ENCODE measurements at places on chromosomes 4 and X. TPM values are rescaled to one million over a fixed set of nuclear protein-coding genes. Genes with fewer than 3 reads are reported as not detected.

DNA sequence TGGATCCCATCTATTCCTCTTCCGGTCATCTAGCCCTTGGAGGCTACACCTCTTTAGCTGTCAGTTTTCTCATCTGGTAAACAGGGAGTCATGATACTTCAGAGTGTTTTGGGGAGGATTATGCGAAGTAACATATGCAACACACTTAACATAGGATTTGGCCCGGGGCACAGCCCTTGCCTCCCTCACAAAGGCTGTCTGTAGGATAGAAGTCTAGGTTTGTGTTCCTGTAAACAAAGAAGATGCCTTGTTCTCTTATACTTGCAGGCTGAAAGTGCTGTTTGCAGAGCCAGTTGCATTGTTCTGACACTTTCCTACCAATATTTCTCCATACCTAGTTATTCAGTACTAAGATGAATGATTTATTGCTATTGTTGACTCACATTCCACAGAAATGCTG lies 2.2 kb upstream of the APELA start:
- DNase-seq, result no peak

GRCh38 chr4:173852775-173853174 lies 322.7 kb upstream of the HAND2 start:
- DNase-seq, result no peak

DNA sequence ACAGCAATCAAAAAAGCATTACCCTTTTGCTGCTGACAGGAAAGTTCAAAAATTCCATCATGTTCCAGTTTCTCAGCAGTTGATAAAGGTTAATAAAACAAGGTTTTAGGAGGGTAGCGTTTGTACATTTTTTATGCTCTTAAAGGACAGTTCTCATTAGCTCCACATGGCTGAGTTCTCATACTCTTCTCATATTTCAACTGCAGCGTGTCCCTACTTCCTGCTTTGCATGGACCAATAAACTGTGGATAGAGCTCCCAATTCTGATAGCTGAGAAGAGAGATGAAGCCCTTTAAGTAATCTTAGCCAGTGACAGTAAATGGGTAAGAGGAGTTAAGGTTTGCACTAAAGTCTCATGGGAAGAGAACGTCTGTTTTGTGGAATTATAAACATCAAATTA lies 53.5 kb downstream of the SPANXA2 start:
- peak; percentile 29 for DNase-seq

DNA sequence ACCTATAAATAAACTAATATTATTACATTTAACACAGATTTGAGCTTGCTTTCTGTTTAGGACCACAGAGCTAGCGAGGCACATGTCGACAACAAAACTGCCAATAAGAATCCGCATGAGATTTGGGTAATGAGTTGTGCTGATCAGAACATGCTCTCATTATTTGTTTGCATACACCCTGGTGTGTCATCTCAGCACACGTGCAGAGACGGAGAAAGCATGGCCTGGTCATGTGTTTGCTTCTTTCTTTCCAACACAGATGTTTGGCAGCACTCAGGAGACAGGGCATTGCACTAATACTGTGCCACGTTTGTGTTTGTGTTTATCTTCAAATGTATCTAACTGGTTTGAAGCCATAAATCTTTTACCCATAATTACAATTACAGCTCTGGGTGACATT lies 364.8 kb downstream of the ARAP2 start:
- DNase-seq, result no peak

- DNase-seq, result no peak
Measured at GRCh38 chrX:31708116-31708515, 636.3 kb upstream of the FTHL17 start.

GRCh38 chrX:101419489-101419888 lies 11.5 kb downstream of the HNRNPH2 start:
- no peak for DNase-seq

DNA sequence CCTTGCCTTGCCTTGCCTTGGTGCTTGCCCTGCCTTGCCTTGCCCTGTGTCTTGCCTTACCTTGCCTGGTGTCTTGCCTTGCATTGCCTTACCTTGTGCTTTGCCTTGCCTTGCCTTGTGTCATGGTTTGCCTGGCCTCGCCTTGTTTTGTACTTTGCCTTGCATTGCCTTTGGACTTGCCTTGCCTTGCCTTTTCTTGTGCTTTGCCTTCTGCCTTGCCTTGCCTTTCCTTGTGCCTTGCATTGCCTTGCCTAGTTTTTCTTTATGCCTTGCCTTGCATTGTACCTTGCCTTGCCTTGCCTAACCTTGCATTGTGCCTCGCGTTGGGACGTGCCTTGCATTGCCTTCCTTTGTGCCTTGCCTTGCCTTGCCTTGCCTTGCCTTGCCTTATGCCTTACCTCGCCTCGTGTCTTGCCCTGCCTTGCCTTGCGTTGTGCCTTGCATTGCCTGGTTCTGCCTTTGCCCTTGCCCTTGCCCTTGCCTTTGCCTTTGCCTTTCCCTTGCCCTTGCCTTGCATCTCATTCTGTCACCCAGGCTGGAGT lies 82.8 kb downstream of the TAB3 start:
- no peak for DNase-seq

- DNase-seq, result no peak
Measured at GRCh38 chr4:110704748-110705439, 82.0 kb upstream of the PITX2 start.

DNA sequence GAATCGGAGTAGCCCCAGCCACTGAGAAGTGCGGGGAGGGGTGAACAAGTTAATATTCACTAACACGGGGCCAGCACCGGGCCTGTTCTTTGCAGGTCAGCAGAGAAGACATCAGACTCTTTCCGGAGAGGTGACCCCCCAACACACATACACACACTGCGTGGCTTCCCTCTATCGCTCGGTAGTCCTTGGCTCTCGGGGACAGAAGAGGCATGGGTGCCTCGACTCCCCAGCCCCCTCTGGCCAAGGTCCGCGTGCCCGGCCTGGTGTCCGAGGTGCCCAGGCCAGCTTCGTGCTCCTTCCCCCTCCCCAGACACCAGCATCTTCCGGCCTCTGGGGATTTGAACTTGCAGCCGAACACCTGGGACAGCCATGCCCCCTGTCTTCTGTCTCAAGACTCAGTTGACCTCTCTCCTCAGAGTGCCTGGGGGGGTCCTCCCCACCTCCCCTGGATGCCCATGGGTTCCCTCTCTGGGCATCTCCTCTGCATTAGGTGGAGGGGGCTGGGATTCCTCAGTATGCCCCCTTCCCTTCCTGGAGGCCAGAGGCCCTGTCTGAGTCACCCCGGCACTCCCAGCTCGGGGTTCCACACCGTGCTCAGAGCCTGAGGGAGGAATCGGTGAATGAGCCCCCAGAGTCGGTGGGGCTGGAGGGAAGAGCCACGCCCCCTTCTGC lies 104.5 kb downstream of the SORCS2 start:
- no peak for DNase-seq

GRCh38 chrX:39592776-39593175 lies 505.0 kb downstream of the BCOR start:
- peak; percentile 47 for DNase-seq

DNA sequence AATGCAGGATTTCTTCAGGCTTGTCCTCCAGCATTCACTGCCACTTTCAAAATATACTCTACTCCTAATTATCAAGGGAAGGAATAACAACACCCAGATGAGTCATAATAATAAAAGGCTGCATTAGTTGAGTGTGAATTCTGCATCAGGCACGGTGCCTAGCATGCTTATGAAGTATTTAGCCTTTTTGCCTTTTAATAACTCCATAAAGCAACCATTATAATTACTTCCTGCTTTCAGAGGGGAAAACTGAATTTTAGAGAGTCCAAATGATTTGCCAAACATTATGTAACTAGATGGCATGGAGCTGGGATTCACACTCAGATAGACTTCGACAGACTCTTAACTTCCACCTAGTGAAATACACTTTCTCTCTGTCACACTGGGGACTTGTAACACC lies 2365.5 kb downstream of the PCDH7 start:
- no peak for DNase-seq

- no peak for DNase-seq
Measured at GRCh38 chrX:96841325-96841724, 42.4 kb upstream of the RPA4 start.

DNA sequence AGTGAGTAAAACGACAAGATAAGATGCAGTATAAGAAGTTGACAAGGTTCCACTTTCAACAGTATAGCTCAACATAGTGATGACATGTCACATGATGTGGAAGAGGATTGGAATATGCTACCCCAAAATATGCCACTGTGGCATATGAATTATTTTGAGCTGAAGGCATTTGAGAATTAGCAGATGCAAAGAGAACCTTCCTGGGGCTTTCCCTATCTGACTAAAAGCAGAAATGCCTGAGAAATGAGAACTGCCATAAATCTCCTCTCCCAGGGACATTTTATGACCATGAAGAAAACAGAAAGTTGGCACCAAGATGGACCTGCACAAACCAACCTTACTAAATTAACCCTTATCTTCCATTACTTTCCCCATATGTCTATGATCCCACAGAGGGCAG lies 24.8 kb downstream of the CDKN2AIP start:
- no peak for DNase-seq

DNA sequence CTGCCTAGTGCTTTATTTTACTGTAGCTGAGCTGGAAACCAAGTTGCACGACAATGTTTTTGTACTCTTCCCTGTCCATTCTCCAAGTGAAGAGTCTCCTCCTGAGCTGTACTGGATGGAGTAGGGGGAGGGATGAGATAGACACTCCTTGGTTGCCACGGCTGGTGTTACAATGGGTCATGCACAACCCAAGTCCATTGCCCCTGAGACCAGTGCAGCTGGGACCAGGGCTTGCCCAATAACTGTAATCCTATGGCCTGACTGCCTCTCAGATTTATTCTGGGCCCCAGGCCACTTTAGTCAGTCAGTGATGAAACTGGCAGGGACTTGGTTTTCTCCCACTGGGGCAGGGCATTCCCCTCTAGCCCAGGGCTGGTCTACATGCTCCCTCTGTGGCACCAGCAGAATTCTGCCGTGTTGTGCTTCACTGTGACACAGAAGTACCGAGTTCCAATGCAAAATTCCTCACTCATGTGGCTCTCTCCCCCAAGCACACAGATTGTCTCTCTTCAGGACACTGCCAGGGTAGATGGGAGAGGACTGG lies 203.3 kb upstream of the PCDH18 start:
- peak; percentile 42 for DNase-seq

GRCh38 chr4:102761296-102761701 lies 531 bp upstream of the MANBA start:
- no peak for DNase-seq

GRCh38 chrX:74493806-74494205 lies 72.5 kb downstream of the SLC16A2 start:
- no peak for DNase-seq

DNA sequence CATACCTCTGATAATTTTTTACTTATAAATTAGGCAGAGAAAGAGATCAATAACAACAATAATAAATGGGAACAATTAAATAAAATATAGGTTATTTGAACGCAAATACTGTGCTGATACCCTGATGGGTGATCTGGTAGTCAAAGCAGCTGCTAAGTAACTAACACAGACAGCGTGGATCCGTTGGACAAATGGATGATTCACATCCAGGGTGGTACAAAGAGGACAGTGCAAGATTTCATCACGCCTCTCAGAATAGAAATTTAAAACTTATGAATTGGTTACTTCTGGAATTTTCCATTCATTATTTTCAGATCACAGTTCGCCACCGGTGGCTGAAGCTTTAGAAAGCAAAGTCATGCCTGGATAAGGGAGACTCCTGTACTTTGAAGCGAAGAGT lies 1066.0 kb upstream of the ADGRL3 start:
- DNase-seq, result peak; percentile 34

DNA sequence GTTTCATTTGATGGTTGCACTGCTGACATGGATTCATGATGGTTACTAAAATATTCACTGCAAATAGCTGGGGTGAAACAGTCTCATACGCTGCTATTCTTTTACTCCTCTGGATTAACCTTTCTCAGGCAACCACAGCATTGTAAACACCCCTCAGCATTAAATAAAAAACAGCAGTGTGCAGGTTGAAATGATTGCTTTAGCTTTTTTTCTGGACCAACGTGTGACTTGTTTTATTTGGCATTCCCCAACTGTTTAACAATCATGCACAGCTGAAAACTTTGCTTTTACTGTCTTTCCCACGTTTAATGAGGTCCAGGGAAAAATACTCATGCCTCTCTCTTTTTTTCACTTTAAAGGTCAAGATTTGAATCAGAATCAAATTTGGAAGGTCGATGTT lies 490.8 kb downstream of the RAPGEF2 start:
- no peak for DNase-seq

GRCh38 chrX:54248309-54248708 lies 65.3 kb upstream of the FAM120C start:
- DNase-seq, result peak; percentile 35

DNA sequence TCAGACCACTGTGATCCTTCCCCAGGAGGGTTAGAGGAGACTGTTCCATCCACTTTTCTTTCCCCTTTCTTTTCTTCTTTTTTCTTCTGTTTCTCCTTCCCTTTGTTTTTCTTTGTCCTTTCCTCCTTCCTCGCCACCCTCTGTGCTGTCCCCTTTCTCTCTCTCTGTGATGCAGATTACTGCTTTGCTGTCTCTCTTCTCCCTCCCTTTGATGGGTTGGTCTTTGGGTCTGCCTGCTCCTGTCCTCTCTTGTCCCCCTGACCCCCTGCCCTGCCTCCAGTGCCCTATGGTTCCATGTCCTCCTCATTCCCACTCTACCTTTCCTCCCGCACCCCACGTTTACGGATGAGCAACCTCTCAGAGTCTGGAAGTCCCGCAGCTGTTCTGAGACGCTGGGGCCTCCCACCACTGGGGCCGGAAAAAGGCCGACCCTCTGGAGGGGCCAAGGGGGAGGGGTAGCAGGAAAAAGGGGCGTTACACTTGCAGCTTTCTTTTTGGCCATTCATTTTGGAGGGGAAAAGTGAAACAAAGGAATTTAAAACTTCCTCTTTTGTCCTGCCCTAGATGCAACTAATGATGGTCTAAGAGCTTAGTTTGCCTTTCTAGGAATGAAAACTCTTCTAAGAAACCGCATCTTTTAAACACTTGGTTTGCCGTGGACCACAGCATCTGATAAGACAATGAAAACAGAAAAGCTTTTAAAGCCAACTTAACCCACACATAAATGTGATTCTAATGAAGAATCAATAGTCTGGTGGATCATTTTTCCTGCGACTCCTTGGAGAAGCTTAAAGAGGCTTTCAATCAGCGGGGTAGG lies 24.5 kb upstream of the TSR2 start:
- DNase-seq, result no peak

- DNase-seq, result no peak
Measured at GRCh38 chr4:130738233-130738632, 1642.3 kb downstream of the C4orf33 start.

- DNase-seq, result no peak
Measured at GRCh38 chrX:33082371-33082770, 129.0 kb downstream of the DMD start.

The EDA gene
- 1.3 TPM for total RNA-seq

The CLCN5 gene
- total RNA-seq, result 4.9 TPM

The ARFIP1 gene
- total RNA-seq, result 35.5 TPM

The SYTL4 gene
- total RNA-seq, result 1.9 TPM

The VSIG4 gene
- total RNA-seq, result not detected

The AREG gene
- 1,402 TPM for total RNA-seq

The MUC7 gene
- not detected for total RNA-seq

The XAGE1A gene
- not detected for total RNA-seq

The SHROOM4 gene
- 0.12 TPM for total RNA-seq

The RXFP1 gene
- 4.7 TPM for total RNA-seq

The DDIT4L gene
- total RNA-seq, result 0.23 TPM

The TRIML2 gene
- total RNA-seq, result 4.9 TPM
